OCI-M1 (cell line): ENCODE measurements at places on chromosomes 1 and 21.

- no peak for DNase-seq
These were observed 162.4 kb downstream of the PGBD5 start for GRCh38 chr1:230263568-230264195.

DNA sequence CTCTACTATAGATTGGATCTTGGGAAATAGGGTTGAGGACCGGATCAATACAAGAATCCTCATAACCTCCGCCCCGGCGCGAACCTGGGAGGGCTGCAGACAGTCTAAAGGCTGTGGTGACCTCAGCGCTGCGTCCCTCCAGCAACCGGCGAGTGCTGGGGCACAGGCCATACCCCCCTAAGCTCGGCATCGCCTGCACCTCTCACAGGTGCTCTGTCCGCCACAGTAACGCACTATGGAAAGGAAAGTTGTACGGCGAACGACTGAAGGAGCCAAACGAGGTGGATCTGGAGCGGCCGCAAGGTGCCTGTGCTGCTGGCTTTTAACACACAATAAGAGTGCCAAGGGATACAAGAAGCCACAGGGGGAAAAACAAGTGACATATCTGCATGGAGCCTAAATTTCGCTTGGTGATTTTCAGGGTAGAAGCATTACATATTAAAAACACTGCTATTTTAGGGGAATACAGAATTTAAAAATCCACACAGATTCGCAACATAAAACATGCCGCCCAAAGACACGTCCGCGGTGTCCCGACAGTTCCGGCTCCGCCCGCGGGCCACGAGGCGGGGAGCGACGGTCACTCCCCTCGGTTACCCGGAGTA, 1.4 kb upstream of the RBM15 start:
- DNase-seq, result peak; percentile 85

DNA sequence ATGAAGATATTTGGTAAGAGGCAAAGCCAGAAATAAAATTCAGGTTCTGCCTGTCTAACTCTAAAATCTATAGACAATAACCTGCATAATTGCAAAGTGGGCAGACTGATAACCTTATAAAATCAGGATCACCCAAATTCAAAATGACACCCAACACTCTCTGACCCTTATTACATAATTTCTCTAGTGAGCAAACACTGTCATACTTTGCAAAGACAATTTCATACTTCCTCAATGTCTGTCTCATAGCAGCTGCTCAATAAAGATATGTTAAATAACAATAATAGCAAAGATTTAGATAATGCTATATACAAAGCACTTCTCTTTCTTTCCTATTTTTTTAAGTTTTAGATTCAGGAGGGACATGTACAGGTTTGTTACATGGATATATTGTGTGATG, 118.5 kb downstream of the UCHL5 start:
- DNase-seq, result peak; percentile 14

GRCh38 chr1:5950994-5951785, 41.0 kb downstream of the NPHP4 start:
- DNase-seq, result no peak

DNA sequence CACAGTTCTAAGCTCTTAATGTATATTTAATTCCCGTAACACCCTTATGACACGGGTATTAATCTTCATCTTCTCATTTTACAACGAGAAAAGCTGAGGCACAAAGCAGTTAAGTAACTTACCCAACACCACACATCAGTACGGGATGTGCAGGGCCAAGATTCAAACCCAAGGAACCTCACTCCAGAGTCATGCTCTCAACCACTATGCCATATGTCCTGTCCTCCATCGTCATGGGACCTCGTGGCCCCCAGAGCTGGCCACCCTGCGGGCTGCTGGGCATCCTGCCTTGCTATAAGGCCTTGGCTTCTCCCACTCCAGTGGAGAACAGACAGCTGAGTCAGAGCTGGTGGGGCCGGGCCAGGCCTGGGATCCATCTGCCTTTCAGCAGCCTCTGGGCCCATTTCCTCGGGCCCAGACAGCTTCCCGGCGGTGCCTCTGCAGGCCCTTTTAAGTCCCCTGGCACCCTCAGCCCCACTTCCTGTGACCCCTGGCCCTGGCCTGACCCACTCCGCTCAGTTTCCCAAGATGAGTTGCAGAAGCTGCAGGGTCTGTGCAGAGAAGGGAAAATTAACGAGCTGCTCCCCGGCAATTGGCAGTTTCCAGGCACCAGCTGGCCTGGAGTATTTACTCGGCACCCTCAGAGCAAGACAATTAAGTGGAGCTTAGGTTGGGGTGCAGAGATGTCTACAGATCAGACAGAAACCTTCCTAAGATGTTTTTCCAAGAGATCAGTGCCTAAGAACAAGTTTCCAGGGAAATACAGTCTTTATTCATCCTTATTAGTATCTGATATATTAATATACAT, 98.2 kb downstream of the EPHB2 start:
- DNase-seq, result no peak

- DNase-seq, result peak; percentile 76
These were observed 922.1 kb downstream of the AMY1C start for GRCh38 chr1:104671684-104672353.

- no peak for DNase-seq
These were observed 4.3 kb downstream of the TP73 start for GRCh38 chr1:3656450-3657095.

- DNase-seq, result peak; percentile 44
These were observed 14.0 kb downstream of the KDM5B start for GRCh38 chr1:202794051-202794740.

- peak; percentile 87 for DNase-seq
These were observed 131.9 kb downstream of the AK5 start for GRCh38 chr1:77413541-77414335.

DNA sequence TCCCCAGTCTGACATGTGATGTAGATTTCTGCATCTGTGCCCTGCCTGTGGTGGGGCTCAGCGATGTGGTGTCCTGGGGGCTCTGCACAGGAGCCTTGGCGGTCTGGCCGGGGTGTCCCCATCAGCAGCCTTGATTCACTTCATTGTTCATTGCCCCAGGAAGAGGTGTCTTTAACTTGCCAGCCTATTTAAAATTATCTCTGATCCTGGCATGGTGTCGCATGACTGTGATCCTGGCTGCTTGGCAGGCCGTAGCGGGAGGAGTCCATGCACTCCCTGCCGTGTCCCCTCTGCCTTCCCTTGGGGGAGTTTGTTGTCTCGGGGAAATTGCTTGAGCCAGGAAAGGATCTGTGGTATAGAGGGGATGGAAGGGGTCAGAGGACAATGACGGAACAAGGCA, 59.9 kb downstream of the TRIM11 start:
- DNase-seq, result no peak

- peak; percentile 59 for DNase-seq
These were observed 75.0 kb downstream of the RWDD3 start for GRCh38 chr1:95309031-95309471.

- no peak for DNase-seq
These were observed 2.3 kb downstream of the TRIM46 start for GRCh38 chr1:155175927-155176371.

DNA sequence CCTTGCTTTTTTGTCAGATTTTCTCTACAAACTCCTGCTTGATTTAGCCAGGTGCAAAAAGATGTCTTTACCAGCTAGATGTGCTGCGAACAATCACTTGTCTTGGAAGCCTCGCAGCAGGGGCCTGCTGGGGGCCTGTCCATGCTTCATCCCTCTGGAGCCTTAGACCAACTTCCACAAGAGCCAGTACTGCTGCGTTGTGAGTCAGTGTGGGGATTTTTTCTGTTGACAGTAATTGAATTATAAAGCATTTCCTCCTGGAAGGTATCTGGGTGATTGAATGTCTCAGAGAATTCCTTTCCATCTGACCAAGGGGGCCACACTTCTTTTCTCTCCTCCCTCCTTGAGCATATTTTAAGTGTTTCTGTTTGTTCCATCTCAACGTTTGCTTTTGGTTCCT, 40.4 kb upstream of the LDLRAP1 start:
- no peak for DNase-seq

DNA sequence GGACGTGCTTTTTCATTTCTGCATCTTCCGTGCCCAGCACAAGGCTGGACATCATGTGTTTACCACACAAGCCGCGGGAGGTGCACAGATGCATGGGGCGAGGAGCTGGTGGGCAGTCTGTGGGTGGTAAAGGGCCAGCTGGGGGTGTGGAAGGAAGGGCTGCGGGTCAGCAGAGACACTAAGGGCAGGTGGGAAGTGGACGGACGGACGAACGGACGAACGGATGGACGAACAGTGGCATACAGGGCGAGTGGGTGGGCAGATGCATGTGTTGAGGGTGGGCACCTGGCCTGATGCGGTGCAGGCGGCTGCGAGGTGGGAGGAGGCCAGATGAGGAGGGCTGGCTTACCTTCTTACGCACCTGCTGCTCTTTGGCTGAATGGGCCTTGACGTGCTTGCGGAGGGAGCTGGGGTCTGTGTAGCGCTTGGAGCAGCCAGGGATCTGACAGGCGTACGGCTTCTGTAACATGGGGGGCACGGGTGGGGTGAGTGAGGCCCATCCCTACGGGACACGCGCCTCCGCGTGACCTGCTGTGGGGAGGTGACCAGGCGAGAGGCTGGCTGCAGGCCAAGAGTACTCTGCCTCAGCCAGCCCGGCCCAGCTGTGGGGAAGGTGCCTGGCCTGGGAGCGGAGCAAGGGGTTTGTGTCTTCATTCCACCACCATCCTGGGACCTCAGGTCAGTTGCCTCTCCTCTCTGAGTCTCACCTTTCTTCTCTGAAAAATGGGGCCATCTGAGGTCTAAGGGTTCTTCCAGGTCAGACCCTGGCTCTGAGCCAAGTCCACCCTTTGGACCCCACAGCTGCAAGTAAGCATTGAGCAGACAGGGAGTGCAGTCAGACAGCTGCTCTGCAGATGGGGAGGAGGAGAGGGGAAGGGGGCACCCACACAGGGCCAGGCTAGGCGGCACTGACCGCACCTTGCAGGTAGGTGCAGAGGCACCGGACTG, 65.5 kb downstream of the DMRTB1 start:
- no peak for DNase-seq

- peak; percentile 90 for DNase-seq
These were observed at the start of gene ADPRS for GRCh38 chr1:36088577-36089392. ADPRS (plus strand) TSS chr1:36088892; CDS start chr1:36088905, 13 bp downstream.

- no peak for DNase-seq
These were observed 22.4 kb downstream of the DDX20 start for GRCh38 chr1:111778066-111778465.

DNA sequence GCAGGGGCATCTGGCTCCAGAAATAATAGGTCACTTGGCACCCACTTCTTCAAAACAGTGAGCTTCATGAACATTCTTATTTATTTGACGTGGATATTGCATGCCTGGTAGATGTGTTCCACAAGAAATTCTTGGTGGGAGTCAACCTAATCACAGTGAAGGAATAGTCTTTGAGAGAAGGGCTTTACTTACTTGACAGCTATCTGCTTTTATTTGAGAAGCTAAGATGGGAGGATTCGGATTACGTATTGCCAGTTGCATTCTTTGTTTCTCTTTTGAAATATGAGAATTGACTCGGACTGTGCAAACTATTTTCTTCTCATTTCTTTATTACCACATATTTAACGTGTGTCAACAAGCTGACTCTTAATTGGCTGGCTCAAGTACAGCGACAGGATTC, 117.2 kb downstream of the FASLG start:
- no peak for DNase-seq

- DNase-seq, result no peak
These were observed 14.3 kb upstream of the NTMT2 start for GRCh38 chr1:170131450-170131849.

DNA sequence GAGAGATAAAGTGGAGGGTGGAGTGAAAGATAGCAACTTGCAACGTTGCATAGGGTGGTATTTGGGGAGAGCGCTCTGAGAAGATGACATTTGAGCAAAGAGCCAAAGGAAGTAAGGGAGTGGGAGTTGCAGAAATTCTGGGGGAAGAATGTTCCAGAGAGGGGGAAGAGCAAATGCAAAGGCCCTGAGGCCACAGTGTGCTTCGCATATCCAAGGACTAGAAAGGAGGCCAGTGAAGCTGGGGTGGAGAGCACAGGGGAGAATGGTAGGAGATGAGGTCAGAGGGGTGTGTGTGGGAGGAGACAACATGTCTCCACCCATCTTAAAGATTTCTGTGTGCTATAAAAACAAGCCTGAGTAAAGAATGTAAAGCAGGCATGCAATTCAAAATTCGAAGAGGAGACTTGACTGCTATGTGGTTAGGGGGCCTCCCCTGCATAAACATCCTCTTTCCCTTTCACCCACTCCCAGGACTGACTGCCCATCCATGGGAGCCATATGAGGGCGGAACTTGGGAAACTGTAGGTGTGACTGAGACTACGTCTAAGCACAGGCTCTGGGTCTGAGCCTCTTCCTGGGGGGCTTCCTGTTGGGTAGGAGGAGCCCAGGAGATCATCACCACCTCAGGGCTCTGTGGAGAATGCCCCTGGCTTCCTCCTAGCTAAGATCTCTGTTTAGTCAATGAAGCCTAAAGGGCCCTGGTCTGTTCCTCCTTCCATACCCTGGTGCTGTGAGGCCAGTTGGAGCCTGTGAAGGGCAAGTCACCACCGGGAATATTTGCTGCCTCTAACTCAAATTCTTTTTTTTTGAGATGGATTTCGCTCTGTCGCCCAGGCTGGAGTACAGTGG, 2.9 kb upstream of the CLIC4 start:
- peak; percentile 33 for DNase-seq

GRCh38 chr1:9281071-9281827, 11.4 kb upstream of the SPSB1 start:
- no peak for DNase-seq

DNA sequence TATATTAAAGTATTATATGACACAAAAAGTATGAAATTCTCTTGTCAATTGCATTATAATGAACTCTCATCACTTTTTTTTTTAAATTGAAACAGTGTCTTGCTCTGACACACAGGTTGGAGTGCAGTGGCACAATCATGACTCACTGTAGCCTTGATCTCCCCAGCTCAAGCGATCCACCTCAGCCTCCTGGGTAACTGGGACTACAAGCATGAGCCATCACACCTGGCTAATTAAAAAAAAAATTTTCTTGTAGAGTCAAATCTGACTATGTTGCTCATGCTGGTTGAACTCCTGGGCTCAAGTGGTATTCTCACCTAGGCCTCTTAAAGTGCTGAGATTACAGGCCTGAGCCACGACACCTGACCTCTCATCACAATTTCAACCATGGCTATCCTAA, 259.3 kb downstream of the S1PR1 start:
- DNase-seq, result no peak
